ENCODE measurements at places on chromosomes 1 and 21.
A peak's percentile ranks its signal among the peaks of the same experiment; 100 is the strongest.

- DNase-seq, result no peak
These were observed 26.1 kb upstream of the GJA5 start for GRCh38 chr1:147786536-147786935.

DNA sequence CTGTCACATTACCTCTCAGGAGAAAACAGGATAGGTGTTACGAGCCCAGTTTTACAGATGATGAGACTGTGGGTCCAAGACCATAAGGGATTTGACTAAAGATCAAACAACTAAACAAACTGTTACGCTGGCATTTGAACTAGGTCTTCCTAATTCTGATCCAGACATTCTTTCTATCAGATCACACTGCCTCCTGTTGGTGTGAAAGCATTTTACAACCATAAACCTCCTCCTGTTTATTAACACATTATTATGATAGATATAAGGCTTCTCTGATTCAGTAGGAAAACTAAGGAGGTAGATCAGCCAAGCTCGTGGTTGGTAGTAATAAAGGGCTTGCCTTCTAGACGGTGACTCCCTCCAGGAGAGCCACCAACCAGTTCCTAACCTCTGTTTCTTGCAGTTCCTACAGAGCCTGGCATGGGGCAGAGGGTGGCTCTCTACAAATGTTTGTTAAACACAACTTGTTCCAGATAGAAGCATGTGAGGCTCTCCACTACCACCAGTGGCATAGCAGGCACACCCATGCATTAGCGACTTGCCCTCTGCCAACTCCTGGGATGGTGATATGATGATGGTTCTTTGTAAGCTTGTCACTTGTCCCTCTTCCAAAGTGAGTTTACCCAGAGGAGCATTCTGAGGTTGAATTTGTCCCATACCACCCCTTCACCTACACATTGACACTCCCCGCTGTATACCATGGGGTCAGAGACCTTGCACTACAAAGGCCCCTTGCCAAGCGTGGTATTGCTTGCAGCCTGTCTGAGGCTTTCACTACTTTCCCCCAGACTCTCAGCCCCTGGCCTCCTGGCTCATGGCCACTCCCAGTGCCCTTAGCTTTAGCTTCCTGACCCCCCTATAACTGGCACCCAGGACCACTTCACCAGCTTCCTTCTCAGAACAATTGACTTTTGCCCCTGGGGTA, 96.4 kb upstream of the HOOK1 start:
- no peak for DNase-seq

DNA sequence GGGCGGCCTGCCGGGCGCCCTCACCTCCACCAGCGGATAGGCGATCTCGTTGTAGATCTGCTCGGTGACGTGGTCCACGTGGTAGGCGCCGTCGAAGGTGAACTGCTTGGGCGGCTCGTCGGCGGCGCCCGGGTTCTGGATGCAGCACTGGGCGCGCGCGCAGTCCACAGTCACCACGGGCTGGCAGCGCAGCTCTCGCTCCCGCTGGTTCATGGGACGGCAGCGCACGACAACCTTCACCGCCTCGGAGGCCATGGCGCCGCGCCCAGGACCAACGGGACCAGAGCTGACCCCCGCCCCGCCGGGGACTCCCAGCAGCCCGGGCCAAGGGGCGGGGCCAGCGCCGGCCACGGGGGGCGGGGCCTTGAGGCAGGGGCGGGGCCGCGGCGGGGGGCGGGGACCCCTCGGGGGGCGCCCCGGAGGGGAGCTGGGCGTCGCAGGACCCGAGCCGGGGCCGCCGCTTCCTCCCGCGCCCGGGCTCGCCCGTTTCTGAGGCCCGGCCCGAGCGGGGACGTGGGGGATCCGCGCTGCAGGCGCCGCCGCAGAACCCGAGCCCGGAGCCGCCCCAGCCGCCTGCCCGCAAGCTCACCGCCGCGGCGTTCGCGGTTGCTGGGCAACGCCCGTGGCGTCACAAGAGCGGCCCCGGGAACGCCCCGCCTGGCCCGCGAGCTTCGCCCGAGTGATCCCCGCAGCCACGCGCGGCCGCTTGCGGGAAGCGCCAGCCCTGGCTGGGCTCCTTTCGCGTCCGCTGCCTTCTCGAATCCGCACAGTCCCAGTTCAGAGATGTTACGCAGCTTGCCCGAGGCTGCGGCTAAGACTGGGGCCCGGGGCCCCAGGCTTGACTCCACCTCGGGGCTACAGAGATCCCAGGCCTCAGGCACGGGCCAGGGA, at the start of gene KIF17:
Gene KIF17, minus strand, starts transcription at position 556 of the 891 bp plus-strand sequence. Its CDS starts 301 bp downstream, at position 255.
- DNase-seq, result peak; percentile 67

GRCh38 chr1:80535466-80535865, 1265.3 kb upstream of the ADGRL2 start:
- no peak for DNase-seq

GRCh38 chr1:177567393-177567792, 396.6 kb downstream of the BRINP2 start:
- no peak for DNase-seq

GRCh38 chr1:183394435-183394834, 23.7 kb downstream of the NMNAT2 start:
- DNase-seq, result no peak

GRCh38 chr1:2896824-2897223, 95.3 kb upstream of the TTC34 start:
- DNase-seq, result no peak

DNA sequence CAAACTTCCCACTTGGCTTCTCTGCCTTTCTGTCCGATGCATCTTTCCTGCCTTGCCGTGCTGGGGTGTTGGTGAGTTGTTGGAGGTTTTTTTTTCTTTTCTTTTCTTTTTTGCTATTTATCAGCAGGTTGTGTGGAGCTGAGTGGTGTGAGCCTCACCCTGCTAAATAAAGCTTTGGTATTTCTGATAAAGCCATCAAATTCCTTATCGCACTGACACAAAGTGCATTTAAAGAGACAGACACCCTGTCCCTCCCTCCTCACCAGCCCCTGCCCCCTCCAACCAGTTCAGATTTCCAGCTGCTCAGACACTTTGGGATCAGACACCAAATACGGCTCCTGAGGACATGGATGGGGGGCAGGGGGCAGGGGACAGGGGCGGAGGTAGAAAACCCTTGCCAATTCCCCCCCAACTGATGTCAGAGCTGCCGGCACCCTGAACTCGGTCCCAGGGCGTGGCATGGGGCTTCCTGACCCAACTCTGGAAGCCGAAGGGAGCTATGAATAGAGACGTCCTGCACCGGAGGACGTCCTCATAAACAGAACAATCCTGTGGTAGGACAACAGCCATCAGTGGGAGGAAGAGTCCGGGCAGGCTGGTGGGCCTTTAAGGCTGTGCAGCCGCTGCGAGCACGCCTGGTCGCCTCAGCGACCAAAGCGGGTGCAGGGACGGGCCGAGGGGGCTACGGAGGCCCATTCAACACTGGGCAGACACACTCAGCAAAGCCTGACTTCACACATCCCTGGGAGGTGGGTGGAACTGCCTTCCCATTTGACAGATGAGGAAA, 79.0 kb downstream of the CASZ1 start:
- DNase-seq, result no peak

- no peak for DNase-seq
These were observed 46.7 kb downstream of the PHC2 start for GRCh38 chr1:33384040-33384812.

- DNase-seq, result no peak
These were observed 59.2 kb upstream of the MORC3 start for GRCh38 chr21:36260802-36261201.

GRCh38 chr1:217274416-217274815, 356.5 kb downstream of the GPATCH2 start:
- DNase-seq, result no peak

GRCh38 chr1:161066694-161067093, 3.0 kb downstream of the ARHGAP30 start:
- peak; percentile 39 for DNase-seq

GRCh38 chr1:225881081-225881958, 860 bp downstream of the TMEM63A start:
- DNase-seq, result peak; percentile 45

- no peak for DNase-seq
These were observed 8.3 kb upstream of the RNF19B start for GRCh38 chr1:32972814-32973428.

GRCh38 chr1:227904541-227905335, 43.0 kb downstream of the WNT9A start:
- no peak for DNase-seq

GRCh38 chr21:45497846-45498645, 44.2 kb downstream of the SLC19A1 start:
- DNase-seq, result no peak

- no peak for DNase-seq
These were observed 62.1 kb upstream of the TRABD2B start for GRCh38 chr1:48059289-48059688.

GRCh38 chr1:189697113-189697512, 780.6 kb downstream of the BRINP3 start:
- no peak for DNase-seq

GRCh38 chr1:225484657-225485214, 56.9 kb upstream of the LBR start:
- DNase-seq, result no peak

GRCh38 chr1:206560007-206560716, 52.1 kb downstream of the EIF2D start:
- peak; percentile 42 for DNase-seq

DNA sequence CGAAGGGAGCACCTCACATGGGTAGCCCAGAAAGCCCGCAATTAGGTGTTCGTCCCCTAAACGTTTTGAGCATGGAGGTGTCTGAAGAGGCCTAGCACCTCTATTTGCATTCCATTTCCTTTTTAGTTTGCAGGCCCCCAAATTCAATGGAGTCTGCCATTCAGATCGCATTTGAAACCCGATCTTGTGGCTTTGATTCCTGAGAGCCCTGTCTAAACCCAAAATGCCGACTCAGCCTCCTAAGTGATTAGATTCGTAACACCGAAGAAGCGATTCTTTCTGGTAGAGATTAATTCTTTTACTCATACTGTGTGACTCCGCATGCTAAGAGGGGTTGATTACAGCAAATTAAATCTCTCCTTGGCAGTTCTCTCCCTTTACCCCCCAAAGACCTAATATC, 415.2 kb upstream of the KAZN start:
- no peak for DNase-seq

GRCh38 chr21:45381865-45382696, 22.9 kb upstream of the COL18A1 start:
- DNase-seq, result no peak

- no peak for DNase-seq
These were observed 22.1 kb downstream of the ECHDC2 start for GRCh38 chr1:52899445-52899894.

GRCh38 chr1:245650441-245650960, 495.7 kb downstream of the KIF26B start:
- no peak for DNase-seq

DNA sequence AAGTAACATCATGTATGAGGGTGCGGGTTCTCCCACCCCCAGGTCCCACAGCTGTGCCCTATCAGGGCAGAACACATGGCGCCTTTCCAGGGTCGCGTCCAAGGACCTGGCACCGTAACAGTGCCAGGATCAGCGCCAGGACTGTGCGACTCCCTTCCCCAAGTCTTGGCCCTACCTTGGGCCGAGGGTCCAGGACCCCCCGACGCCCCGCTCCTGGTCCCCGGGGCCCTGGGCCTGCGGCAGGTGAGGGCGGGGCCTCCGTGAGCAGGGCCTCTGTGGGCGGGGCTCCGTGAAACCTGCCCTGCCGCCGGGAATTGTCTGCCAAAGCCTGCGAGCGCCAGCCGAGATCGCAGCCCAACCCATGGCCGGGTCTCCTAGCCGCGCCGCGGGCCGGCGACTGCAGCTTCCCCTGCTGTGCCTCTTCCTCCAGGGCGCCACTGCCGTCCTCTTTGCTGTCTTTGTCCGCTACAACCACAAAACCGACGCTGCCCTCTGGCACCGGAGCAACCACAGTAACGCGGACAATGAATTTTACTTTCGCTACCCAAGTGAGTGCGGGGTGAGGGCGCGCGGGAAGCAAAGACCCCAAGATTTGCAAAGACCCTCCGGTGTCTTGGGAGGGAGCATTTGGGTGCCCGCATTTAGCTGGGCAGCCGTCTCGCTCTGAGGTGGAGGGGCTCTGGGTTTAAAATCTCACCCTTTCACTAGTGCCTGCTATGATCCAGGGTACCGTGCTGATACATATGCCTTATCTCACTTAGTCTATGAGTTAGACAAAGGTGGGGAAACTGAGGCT, at the start of gene RHBG:
Gene RHBG, plus strand, starts transcription at position 323 of the 796 bp plus-strand sequence. Its CDS starts 39 bp downstream, at position 362.
- DNase-seq, result peak; percentile 12

Measured in activated naive CD4-positive, alpha-beta T cell treated with Interleukin-2 at 50 U/mL for 16 hours (primary cell).